ENCODE measurements at places on chromosomes 1 and 21. TPM values are rescaled to one million over a fixed set of nuclear protein-coding genes. Genes with fewer than 3 reads are reported as not detected.

Gene RPE65
- total RNA-seq = not detected

Gene TSPEAR
- total RNA-seq = not detected

Gene VSIG8
- total RNA-seq = under 0.01 TPM

Gene AMY1C
- not detected for total RNA-seq

Gene CHODL
- 0.48 TPM for total RNA-seq

Gene KCNH1
- total RNA-seq = 1.7 TPM

Gene SLC44A5
- 0.48 TPM for total RNA-seq

Gene PERM1
- not detected for total RNA-seq
